Mammary epithelial cell (primary cell): ENCODE measurements at places on chromosomes 4 and X. TPM values are rescaled to one million over a fixed set of nuclear protein-coding genes. Genes with fewer than 3 reads are reported as not detected.

Gene LIMCH1
- total RNA-seq, result 7.3 TPM

Gene SULT1B1
- total RNA-seq, result 0.11 and 0.21 TPM in 2 replicates

Gene ERAS
- not detected for total RNA-seq

Gene PTTG2
- total RNA-seq, result not detected in 2 replicates

Gene FANCB
- 2.0 TPM for total RNA-seq

Gene LINC00632
- total RNA-seq, result under 0.01 TPM

DNA sequence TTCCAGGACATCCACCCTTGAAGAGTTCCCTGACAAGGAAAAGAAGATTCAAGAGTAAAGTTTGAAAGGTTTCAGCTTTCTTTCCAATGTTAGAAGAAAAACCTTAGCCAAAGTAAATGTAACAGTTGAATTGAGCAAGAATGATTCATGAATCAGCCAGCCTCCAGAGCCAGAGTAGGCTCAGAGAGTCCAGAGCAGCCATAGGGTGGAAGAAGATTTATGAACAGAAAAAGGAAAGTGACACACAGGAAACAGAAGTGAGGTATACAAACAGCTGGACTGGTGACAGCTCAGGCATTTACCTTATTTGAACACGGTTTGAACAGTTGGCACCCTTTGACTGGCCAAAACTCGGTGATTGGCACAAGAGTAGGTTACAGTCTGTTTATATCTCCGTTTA is 63.2 kb downstream of the QDPR start:
- DNase-seq, result peak; percentile 32

DNA sequence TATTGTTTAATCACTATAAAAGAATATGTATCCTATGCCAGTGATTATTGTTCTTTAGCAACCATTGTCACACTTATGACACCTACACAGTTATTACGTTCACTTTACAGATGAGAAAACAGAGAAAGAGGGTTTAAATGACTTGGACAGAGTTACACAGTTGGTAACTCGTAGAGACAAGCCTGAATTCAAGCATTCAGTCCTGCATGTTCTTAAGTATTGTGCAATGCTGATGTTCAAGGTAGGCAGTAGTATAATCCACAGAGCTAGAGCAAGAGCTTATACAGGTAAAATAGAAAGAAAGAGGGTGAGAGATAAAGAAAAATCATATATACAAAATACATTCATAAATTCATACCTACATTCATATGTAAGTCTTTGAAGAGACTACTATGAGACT is 249.8 kb upstream of the ANXA10 start:
- DNase-seq, result peak; percentile 20

- DNase-seq, result no peak
Observed at GRCh38 chr4:169428376-169428775, 157.6 kb upstream of the SH3RF1 start.

DNA sequence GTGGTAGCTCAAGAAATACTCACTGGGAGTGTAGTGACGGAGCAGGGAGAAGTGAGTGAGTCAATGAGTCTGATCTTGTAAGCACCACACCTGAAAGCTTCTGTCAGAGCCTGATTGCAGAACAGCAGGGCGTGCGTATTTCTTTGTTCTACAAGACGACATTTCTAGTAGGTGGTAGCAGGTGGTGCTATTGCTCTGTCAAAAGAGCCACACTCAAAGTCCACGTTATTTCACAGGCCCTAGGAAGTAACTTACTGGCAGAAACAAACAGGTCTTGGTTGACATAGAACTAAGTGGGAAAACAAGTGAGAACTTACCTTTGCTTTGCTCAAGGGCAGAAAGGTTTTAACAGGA is 46.4 kb upstream of the SPRY1 start:
- DNase-seq, result peak; percentile 75

DNA sequence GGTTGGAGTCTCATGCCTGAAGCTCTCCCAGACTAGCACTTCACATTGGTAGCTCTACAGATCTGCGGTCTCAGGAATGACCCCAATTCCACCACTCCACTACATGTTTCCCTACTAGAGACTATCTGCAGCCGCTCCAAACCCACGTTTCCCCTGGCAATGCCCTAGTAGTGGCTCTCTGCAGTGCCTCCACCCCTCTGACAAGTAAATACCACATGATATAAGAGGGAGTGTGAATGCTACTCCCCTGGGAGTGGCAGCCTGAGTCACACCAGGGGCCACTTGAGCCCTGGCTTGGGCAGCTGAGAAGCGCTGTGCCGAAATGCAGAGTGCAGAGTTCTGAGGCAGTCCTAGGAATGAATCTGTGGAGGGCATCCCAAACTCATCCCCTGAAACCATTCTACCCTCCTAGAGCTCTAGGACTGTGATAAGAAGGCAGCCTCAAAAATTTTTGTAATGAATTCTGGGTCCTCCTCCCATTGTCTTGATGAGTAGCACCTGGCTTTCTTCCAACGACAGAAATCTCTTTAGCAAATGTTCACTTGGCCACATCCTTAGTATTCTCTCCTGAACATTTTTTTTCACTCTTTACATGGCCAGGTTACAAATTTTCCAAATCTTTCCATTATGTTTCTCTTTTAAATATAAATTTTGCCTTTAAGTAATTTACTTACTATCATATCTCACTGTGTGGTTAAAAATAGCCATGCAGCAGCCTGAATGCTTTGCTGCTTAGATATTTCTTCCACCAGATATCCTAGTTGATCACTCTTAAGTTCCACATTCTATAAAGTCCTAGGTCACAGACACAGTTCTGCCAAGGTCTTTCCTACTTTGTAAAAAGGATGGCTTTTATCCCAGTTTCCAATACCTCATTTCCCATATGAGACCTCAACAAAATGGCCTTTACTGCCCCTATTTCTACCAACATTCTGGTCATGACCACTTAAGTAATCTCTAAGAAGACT is 160.2 kb upstream of the CPEB2 start:
- peak; percentile 31 for DNase-seq

- DNase-seq, result no peak
Observed at GRCh38 chrX:78106651-78106986, 2.6 kb downstream of the PGK1 start.

DNA sequence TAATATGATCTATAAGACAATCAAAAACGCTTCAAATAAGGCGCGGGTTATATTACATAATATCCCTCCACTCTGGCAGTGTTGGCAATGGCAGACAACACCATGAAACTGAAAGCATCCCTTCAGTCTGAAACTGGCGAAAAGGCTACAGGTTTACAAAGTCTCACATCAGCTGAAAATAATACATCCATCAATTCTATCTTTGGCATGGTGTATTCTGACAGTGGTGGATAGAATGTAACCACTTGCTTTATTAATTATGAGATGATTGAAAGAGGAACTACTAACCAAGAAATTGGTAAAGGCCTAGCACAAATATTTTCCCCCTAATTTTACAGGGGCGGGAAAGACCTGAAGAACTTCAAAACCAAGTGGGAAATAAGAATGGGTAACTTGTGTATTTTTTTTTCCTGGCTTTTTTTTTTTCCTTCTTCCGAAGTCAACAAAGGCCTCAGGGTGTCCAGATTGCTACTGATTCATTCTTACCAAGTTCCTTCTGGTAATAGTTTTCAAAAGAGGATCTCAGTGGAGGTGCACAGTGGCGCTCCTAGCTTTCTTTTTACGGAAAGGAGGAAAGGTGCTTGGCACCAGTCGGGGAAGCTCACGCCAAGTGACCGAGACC is 728 bp downstream of the UBA6 start:
- no peak for DNase-seq

DNA sequence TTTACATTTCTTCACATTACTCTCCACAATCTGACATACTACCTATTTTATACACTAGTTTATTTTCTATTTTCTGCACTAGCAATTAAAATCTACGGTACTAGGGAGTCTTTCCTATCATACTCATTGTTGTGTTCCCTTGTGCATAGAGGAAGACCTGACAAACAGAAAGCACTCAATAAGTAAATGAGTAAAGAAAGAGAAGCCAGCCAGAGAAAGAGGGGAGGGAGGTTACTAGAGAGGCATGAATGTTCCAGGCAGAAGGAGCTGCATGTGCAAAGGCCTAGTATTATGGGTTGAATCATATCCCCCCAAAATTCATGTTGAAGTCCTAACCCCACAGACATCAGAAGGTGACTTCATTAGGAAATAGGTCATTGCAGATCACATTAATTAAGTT is 114.0 kb downstream of the ZAR1 start:
- DNase-seq, result no peak

- no peak for DNase-seq
Observed at GRCh38 chrX:24282381-24283126, 31.3 kb downstream of the SUPT20HL2 start.

GRCh38 chr4:40520533-40520932 is 109.1 kb downstream of the RBM47 start:
- DNase-seq, result no peak

DNA sequence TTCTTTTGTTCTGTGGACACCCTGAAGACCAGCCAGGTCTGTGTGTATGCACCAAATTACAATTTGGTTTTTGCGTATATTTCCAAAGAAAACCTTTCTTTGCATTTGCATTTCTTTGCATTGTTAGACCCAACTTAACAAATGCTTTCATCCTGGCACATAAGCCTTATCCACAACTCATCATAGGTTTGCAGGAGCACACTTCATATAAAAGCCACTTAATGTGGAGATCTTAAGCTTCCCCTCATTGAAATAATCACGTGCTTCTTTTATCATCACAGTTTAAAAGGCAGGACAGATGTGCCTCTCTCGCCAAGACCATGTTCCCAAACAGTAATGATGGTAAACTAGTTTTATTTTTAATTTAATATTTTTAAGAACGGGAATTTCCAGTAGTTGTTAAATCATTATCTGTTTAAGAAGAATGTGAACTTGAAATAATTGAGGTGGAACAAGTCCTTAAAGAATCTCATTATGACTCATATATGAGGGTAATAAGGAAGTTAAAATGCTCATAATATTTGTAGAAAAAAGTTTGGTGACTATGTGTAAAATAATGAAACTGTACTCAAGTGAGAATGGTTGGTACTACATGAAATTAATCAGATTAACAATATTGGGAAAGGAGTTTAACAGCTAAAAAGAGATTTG is 65.5 kb downstream of the GLRA3 start:
- no peak for DNase-seq

GRCh38 chrX:3026074-3026815 is 15.0 kb upstream of the ARSF start:
- peak; percentile 67 for DNase-seq

DNA sequence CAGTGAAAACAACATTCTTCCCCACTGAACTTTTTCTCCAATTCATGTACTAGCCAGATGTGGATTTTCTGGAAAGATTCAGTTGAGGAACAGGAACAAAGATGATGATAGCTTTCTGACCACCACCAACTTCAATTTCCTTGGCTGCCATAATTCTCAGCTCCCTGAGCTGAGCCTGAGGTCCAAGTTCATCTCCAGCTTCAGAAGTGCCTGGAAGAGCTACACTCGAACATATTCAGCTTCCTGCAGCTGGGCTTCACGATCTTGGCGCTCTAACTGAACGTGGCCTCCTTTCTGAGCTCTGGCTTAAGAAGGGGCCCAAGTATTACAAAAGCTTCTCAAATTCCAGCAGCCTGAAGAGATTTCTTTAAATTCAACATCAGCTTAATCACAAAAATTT is 83.9 kb downstream of the QDPR start:
- no peak for DNase-seq
